Fibroblast of lung (primary cell): ENCODE measurements at places on chromosomes 4 and X.

DNA sequence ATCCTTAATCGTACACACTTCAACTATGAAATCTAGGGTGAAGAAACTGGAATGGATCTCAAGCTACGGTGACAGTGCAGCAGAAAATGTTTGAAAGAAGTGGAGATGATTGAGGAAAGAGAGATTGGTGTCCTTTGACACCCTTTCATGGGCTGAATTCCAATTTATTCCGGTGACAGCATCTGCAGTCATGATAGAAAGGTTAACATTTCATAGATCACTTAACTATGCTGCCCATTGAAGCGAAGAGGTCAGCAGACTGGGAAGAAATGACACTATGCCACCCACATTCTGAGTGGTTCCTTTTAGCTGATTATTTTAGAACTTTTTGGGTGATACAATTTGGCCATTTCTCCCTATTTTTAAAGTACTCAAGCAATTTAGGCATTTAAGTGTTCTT, 82.3 kb downstream of the DNAAF6 start:
- no peak for DNase-seq

- DNase-seq, result no peak
Observed at GRCh38 chr4:15917297-15917696, 21.2 kb downstream of the FGFBP1 start.

- peak; percentile 1 for DNase-seq
Observed at GRCh38 chr4:166527500-166527899, 654.5 kb downstream of the TLL1 start.

- DNase-seq, result peak; percentile 30
Observed at GRCh38 chr4:9762823-9763475, 18.5 kb upstream of the DRD5 start.

GRCh38 chr4:112343330-112344080, 46.3 kb downstream of the ALPK1 start:
- no peak for DNase-seq

DNA sequence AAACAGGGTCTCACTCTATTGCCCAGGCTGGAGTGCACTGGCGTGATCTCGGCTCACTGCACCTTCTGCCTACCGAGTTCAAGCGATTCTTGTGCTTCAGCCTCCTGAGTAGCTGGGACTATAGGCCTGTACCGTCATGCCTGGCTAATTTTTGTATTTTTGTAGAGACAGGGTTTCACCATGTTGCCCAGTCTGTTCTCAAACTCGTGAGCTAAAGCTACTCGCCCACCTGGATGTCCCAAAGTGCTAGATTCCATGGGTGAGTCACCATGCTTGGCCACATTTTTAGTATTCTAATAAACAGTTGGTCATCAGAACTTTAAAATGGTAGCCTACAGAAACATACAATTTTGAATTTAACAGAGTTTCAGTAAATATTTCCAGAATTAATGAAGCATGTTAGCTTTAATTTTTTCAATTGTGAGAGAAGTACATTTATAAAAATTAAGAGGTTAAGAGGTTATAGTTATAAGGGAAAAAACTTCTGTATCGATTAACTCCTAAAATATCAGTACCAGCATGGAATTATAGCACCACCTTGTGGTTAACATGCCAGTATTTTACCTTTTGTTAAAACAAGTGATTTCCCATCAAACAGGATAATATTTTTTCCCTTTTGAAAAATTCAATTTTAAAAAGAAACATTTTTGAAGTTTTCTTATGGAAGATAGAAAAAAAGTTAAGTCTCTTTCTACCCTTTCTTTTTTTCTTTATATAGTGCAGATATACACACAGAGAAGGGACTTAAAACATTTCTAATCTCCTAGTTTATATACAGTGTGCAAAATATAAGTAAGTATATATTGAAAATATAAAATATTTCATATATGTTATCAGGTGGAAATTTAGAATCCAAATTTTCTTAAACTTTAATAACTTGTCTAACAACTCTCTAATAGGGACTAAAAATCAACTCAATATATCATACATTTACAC, 35.4 kb downstream of the CEP44 start:
- DNase-seq, result peak; percentile 36

DNA sequence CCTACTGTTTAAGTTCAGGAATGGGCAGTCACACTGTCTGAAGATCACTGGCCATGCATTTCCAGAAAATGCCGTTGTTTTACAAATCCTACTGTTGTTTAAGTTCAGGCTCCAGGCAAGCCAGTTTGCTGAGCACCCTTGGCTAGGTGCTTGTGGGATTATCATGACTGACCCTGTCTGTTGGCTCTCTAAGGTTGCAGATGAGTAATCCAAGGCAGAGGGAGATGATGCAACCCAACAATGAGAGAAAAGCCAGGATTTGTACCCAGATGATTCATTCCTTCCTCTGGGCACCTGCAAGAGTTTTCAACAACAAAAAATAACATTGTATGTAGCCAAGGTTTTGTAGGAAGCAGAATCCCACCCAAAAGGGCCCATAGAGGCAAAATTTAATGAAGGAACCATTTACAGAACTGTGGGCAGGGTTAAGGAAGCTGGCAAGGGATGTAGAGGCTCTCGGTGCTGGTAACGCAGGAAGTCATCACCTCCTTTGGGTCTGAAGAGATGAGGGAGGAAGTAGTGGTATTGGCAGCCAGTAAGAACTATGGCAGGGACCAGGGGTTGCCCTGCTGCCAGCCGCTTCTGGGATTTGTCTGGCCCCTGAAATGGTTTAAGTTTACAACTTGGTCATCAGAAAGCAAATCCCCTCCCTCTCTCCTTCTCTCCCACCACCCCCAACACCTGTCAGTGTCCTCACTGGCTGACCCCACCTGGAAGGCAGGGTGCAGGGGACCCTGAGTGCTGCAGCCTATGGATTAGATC, 54.8 kb downstream of the MSX1 start:
- no peak for DNase-seq

- peak; percentile 77 for DNase-seq
Observed at GRCh38 chr4:100738196-100739165, 220.7 kb upstream of the EMCN start.

DNA sequence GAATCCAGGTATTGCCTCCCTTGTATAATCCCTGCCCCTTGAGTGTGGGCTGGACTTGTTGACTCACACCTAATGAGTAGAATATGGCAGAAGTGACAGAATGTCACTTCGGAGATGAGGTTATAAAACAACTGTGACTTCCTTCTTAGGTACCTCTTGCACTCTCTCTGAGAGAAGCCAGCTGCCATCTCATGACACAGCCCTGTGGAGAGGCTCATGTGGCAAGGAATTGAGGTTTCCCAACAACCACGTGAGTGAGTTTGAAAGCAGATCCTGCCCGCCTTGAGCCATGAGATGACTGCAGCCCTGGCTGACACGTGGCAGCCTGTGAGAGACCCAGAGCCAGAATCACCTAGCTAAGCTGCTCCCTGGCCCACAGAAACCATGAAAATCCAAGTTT, 13.5 kb downstream of the ASB11 start:
- DNase-seq, result peak; percentile 46

- no peak for DNase-seq
Observed at GRCh38 chrX:73348977-73349376, 97.9 kb upstream of the CDX4 start.

- DNase-seq, result peak; percentile 41
Observed at GRCh38 chr4:142112451-142112850, 476.1 kb downstream of the IL15 start.

DNA sequence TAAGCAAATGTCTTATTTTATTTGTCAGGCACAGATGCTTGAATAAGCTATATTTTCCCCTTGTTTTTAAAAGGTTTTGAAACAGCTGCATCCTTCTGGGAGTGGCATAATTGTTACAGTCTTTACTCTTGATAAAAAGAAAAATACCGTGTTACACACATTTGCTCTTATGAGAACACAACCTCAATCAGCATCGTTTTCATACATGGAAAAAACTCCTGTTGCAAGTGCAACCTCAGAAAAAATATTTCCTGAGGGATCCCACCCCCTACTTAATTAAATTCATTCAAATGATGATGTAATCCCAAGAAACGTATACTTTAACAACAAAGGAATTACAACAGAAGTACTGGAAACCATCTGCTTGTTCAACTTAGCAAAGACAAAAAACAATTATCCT, 58.6 kb downstream of the SMAD1 start:
- peak; percentile 72 for DNase-seq

DNA sequence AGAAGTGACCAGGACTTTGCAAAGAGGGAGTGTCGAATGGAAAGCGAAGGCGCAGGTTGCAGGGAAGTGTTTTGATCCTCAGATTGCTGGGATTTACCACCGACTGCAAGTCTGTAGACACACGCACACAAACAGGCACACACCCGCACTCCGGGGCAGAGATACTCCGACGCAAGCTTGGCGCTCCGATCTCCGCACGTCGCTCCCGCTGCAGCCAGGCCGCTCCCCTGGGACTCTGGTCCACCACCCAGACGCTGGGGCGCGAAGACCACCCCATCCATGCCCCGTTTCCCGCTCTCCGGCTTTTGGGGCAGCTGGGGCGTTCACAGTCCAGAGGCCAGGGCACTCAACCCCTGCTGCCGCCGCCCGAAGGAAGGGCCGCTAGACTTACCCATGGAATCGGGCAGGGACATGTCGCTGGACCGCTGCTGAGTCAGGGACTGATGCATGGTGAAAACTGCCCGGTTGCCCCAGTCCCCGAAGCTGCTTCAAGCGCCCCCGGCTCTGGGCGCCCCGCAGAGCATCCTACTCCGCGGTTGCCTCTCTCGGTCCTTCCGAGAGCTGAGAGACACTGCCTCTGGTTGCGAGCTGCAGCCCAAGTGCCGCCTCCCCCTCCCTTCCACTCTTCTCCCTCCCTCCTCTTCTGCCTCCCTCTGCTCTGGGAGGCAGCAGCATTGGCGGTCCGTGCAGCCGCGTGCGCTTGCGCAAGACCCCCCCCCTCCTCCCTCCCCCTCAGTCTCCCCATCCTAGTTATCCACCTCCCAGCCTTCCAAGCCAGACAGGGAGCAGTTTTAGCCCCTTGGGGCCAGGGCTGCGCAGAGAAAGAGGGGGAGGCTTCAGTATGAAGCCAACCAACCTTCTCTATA, at the start of gene TMEM255A:
TMEM255A (minus strand) TSS at position 601 of the 866 bp plus-strand sequence; CDS start at position 449, 152 bp downstream.
- DNase-seq, result peak; percentile 14

DNA sequence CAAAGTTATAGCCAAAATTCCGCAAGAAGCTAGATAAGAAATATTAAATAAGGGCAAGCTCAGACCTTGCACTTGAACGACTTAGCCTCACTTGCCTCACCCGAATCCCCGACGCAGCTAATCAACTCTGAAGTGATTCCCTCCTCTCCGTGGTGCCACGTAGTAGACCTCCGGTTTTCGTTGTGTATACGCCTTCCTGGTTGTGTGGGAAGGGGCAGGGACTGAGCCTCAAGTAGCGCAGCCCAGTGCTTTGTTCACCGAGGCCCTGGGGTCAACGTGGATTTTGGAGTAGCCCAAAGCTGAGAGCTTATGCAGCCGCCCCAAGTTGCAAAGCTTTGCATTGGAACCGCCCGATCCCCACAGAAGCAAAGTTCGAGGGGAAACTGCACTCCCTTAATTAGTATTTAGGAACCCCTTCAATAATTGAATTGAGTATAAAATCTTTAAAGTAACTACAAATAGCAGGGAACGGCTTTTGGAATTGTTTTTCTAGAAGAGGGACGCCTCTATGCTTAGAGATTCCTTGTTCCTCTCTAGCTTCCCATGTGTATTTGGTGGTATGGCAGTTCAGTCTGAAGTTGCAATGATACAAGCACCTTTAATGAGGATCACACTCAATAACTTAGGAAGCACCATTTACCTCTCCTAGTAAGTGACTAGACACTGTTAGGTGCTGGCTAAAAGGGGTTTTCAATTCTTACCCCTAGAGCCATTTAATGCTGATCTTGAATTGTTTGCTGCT, 55.7 kb downstream of the LINC00632 start:
- peak; percentile 73 for DNase-seq

- no peak for DNase-seq
Observed at GRCh38 chr4:1706358-1706757, 5.8 kb downstream of the SLBP start.

- DNase-seq, result no peak
Observed at GRCh38 chr4:147041376-147041775, 95.7 kb upstream of the TTC29 start.

GRCh38 chrX:137052643-137053235, 18.9 kb upstream of the GPR101 start:
- DNase-seq, result no peak

DNA sequence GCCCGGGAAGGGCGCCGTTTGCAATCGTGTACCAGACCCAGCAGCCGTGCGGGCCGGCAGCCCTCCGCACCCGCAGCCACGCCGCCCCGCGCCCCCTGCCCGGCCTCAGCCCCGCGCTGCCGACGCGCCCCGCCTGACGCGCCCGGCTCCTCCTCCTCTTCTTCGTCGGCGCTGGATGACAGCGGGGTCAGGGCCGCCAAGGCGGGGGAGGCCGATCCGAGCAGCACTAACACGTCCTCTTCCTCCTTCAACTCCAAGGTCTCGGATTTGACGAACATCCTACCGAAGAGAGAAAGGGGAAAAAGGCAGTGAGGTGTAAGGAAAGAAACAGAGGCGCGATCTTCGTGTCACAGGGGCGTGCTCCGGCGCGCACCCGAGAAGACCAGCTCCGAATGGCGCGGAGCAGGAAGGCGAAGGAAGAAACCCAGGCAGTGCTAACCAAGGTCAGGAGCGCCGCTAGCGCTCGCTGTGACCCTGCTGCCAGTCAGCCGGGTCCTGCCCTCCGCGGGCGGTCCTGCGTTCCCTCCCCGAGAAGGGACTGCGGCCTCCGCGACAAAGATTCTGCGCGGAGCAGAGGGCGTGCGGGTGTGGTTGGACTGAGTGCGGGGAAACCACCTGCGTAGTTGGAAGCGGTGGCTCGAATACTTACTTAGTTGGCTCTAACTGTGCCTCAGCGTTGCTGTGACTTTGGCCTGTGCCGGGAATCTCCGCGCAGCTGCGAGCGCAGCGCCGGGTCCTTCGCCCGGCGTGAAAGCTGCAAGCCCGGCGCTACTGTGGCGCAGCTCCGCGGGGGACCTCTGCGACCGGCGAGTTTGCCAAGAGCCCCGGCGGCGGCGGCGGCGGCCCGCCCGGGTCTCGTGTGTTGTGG, 548 bp downstream of the NEUROG2 start:
- no peak for DNase-seq

GRCh38 chr4:153065276-153065675, 129.2 kb downstream of the FHDC1 start:
- no peak for DNase-seq

- no peak for DNase-seq
Observed at GRCh38 chrX:24657671-24658386, 10.7 kb upstream of the PCYT1B start.

- DNase-seq, result peak; percentile 84
Observed at GRCh38 chr4:37717576-37717975, 31.4 kb upstream of the RELL1 start.
